AG09319 (cell line): ENCODE measurements at places on chromosomes 4 and X.

DNA sequence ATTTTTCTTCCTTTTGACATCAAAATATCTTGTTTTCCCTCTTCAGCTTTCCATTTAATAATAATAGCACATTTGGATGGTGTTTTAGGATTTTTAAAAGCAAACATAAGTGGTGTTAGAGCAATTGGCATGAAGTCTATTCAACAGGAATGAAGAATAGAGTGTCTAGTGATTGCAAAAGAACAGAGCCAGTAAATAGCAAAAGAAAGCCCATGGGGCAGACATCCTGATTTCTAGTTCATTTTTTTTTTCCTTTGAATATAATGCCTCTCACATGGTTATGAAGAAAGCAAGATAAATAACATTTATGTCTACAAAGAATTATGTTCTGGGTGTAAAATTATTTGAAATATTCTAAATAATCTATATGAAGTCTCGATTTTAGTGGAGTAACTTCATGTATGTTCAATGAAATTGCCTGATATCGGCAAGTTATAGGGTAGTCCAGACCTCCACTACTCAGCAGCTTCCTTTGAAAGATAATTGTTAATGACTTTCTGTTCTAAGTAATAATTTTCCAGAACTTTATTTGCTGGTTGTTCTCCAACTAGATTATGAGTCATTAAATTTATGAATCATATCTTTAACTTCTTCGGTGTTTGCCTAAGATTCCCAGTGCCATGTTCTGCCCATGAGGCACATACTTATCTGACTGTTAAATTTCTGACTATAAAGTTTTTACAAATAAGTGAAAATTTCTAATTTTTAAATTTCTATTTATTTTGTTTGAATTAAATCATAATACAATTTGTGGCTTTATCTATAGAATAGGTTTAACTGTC, 587.9 kb downstream of the TLL1 start:
- no peak for DNase-seq

- DNase-seq: no peak
Measured at GRCh38 chr4:115418635-115419396, 305.4 kb upstream of the NDST4 start.

- no peak for DNase-seq
Measured at GRCh38 chr4:71441186-71442169, 102.7 kb downstream of the SLC4A4 start.

DNA sequence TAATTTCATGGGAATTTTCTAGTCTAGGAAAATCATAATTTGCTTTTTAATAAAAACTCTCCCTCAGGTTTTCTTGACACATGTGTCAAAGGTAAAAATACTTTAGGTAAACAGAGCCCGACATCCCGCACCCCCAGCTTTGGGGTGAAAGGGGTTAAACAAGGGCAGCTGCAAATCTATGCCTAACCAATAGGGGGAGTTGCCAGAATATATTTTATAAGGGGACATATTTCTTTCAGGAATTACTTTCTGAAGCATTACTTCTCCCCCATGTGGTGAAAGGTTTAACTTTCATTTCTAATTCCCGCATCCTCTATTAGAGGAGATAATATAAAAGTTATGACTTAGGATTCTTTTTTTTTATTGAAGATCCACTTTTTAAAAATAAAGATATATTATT, 53.9 kb upstream of the HEPH start:
- DNase-seq: no peak

- DNase-seq: no peak
Measured at GRCh38 chr4:184819786-184820185, 6.0 kb downstream of the ACSL1 start.

- DNase-seq: peak; percentile 46
Measured at GRCh38 chrX:22300130-22300529, 27.4 kb downstream of the CBLL2 start.

DNA sequence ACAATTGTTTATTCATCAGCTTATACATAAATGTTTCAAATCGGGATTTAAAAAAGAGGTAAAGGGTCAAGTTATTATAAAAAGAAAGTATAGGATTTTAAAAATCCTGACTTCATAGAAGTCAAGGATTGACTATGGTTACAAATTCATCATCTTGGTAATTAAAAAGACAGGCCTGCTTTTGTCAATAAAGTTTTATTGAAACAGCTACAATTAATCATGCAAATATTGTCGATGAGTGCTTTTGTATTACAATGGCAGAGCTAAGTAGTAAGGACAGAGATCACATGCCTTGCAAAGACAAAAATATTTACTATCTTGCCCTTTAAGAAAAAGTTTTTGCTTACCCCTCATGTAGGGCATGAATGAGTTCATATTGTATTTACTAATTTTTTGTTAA, 595.4 kb downstream of the IL15 start:
- no peak for DNase-seq

DNA sequence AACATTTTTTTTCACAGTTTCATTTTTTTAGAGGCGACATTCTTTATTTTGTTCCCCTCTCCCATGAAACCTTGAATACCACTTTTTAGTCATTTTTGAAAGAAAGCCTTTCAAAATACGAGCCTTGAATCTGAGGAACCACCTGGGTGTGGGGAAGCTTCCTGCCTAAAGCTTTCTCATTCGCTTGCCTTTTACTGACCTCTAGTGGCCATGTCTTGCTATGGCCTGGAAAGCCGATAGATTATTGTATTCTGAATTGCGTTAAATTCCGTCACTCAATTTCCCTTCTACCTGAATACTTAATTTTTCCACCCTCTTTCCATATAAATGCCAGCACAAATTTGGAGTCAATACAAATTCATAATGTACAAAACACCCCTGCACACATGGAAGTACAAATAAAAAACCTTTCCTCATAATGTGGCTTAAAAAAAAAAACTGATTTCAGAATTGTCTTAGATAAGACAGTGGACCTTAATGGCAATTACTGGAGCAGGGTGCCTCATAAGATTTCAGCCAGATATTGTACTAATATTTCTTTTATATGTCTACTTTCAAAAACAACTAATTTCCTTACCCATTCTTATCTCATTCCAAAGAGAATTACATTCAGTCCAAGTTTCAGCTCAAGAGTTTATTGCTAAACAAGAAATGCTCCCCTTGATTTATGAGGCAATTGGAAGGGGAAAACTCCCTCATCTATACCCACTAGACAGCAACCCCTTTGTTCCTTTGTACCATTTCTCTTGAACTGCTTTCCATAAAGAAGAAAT, 217.9 kb downstream of the CENPC start:
- DNase-seq: peak; percentile 14

DNA sequence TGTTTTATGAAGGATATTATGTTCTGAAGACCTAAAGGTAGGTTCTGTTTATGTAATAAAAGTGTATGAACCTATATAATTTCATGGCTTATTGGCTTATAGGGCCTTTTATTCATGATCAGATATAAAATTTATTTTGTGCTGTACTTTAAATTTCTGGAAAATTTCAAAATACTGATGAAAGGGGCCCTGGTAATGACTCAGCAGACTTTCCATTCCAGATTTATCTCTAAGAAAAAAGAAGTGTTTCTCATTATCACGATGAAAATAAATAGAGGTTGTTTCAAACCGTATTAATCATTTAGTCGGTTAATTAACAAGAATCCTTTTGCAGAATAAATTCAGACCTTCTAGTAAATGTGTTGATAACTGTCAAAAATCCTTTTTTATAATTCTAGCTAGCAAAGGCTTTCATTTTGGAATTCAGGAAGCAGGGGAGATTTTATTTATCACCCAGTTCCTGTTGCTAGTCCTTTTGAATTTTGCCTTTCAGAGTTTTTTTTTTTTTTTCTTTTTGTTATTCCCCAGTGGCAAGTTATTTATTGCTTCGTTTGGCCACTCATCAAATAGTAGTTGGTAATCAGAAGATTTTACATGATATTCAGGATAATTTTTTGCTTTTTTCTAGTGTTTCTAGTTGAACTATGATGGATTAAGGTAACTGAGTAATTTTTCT, 5.4 kb upstream of the TAPT1 start:
- DNase-seq: no peak

- DNase-seq: no peak
Measured at GRCh38 chr4:168496834-168497233, at the start of gene PALLD. TSS of gene PALLD (plus strand) at chr4:168497052.

- DNase-seq: no peak
Measured at GRCh38 chr4:152591876-152592275, 56.0 kb upstream of the FBXW7 start.

GRCh38 chr4:105472871-105473323, 965 bp downstream of the PPA2 start:
- no peak for DNase-seq
